Skeletal muscle cell (primary cell): ENCODE measurements at places on chromosomes 5 and 9.
A peak's percentile ranks its signal among the peaks of the same experiment; 100 is the strongest.

GRCh38 chr5:178996156-178996555 is 1.0 kb upstream of the GRM6 start:
- DNase-seq = no peak

DNA sequence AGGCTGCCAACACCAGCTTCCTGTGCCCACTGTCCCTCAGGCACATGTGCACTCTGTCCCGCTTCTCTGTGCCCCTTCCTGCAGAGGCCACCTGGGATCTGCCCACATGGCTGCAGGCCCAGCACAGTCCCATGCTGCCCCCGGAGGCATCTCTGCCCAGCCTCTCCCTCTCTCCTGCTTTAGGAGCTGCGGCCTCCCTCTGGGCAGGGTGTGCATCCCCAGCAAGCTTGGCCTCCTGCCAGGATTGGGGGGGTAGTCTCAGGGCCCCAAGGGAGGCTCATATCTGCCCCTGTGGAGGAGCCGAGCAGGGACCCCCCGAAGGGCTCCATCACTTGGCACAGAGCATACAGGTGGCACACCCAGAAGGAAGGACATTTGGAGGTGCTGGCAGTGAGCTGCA is 24.8 kb downstream of the FLT4 start:
- DNase-seq = no peak

- no peak for DNase-seq
Observed at GRCh38 chr5:36590513-36591286, 15.7 kb upstream of the SLC1A3 start.

DNA sequence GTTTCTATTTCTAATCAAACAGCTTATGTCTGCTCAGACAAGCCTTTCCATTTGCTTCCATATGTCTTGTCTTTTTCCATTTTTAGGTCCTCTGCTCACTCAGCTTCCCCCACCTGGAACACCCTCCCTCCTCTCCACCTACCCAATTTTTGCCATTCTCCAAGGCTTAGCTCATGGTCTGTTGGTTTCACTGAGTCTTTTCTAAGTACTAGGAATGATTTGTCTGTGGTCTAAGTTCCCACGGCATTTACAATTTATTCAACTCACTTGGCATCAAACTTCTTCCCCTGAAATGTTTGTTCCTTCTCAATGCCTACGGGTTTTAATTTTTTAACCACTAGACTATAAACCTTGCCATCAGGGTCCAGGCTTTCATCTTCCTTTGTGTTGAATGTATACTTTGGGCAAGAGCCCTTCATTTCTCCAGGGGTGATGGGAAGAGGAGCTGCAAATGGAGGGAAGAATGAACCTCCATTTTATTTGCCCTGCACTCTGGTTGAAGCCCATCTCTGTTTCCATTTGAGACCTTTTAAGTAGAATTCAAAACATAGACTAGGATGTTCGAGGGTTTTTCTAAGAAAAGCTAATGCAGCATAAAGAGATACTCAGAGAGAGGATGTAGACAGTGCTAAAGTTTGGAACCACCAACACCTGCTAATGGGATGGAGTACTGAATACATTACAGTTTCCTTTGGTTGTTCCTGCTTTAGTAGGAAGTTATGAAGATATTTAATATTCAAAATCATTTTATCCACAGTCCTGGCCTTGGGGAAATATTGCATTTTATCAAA is 104.0 kb downstream of the PTTG1 start:
- no peak for DNase-seq

GRCh38 chr5:151132963-151133362 is 24.6 kb downstream of the ANXA6 start:
- DNase-seq = no peak

GRCh38 chr5:6700685-6701355 is 12.4 kb upstream of the TENT4A start:
- no peak for DNase-seq

DNA sequence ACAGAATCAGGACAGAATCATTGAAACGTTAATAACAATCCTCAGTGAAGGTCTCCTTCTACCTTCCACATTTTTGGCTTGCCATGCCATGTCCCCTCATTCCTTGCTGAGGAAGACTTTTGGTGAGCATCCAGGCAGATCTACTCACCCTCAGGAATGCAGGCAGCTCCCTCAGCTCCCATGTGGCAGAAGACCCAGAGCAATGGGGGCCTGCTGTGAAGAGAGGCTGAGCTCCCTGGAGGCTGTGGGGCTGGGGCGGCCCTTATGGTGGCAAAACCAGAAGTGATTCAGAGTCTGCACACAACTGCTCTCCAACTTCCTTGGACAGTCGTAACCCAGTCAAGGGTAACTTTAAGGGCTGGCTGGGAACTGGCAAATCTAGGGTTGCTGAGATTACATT is 247.2 kb upstream of the EFNA5 start:
- no peak for DNase-seq

DNA sequence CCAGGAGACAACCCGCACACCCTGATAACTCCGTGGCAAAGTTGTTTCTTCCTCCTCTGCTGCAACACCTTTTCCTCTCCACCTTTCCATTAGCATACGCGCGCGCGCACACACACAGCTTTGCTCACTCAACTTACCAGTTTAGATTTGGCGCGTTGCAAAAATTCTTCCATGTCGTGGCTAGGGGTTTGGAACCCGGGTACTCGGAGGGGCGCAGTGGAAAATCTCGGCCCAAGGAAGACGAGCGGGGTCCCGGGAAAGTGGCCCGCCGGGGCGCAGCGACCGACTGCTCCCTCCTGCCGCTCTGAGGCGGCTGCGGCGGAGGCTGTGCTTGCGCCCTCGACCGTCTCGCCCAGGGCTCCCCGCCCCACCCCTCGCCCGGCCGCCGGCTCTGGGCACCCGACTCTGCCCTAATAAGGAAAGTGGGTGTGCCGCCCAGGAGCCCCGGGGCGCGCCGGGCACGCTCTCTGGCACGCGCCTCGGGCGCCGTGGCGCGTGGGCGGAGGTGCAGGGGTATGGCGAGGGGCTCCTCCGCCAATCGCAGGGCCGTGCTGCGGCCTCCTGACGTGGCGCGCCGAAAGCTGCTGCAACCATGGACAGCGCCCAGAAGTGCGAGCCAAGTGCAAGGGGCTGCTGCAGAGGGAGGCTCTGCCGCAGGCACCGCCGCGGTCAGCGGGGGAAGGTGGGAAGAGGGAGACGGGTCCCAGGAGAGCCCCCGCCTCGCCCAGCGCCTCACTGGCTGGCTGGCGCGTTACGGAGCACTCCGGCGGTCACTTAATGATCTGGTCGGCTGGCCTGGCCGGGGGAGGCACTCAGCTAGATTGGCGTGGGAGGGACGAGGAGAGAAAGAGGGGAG is at the start of gene PRUNE2:
Gene PRUNE2 (minus strand): TSS at position 324 of the 856 bp plus-strand sequence. CDS start 151 bp downstream, at position 173.
- peak; percentile 78 for DNase-seq

DNA sequence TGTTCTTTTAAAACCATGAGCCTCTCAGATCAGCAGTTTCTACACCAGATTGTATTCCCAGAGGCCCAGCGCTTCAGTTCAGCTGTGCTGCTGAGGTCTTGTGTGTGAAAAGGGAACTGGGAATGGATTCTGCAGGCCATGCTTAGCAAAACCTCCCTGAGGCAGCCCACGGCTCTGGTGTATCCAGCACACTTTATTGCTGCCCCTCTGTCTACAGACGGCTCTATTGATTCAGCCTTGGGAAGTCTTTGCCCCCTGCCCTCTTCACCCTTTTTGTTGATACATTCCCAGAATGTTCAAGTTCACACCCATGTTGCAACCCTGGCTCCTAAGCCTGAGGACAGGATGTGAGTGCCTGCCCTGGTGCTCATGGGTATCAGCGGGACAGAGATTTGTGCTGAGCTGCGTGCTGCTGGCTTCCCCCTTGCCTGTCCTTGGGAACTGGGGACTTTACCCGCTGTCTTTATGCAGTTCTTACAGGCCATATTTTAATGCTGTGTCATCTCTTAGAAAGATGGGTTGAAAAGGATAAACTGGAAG is 37.3 kb downstream of the ARHGAP26 start:
- no peak for DNase-seq

DNA sequence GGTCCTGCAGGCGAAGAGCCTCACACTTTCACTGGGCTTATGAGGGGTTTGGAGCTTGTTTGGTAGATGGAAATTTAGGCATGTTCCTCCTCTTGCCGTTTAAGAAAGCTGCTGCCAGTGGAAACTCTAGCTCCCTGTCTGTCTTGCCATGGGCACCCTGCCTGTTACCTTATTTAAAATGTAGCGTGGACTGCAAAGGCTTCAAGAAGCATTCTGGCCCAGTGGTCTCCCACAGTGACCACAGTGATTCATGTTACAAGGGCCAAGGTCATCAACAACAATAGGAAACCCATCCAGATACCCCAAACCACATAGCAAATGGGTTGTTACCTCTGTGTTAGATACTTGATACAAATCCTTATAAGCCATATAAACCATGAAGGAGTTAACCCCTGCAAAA is 96.6 kb downstream of the DPYSL3 start:
- no peak for DNase-seq

GRCh38 chr9:90300611-90301276 is 341.9 kb downstream of the DIRAS2 start:
- DNase-seq = no peak

- DNase-seq = no peak
Observed at GRCh38 chr5:143304836-143305475, 98.5 kb downstream of the NR3C1 start.

DNA sequence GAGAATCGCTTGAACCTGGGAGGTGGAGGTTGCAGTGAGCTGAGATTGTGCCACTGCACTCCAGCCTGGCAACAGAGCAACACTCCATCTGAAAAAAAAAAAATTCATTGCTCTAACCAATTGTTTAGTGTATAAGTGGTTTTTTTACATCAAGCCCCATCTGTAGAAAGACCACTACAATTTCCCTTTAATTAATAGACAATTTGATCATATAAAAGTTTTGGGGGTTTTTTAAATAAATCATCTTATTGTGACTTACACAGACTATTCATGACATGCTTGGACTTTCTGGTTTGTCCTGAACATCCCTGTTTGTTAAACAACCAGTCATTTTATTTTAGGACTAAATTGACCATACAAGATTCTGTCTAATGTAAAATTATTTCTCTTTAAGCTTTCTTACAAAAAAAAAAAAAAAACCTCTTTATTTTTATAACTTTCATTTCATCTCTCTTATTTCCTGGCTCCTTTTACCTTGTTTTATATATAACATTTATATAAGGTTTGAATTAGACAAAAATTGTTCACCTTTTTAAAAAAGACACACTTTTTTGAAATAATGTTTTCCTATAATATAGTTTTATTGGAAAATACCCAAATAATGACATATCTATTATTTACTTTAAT is 9.8 kb upstream of the FANCC start:
- DNase-seq = no peak

DNA sequence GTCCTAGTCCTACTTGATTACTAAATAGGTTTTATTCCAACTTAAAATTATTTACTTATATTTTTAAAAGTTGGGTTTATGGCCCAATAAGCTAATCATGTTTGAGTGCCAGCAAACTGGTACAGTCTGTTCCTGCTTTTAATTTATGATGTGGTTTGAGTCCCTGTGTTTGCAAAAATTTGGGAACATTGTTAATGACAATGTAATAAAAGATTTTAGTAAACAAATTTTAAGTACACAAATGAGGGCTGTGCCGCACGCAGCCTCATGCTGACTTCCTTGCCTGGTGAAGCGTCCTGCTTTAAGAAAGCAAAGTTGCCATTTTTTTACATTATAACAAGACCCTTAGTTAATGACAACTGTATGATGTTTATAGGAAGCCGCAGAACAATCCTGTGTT is 96.8 kb upstream of the MAP1B start:
- no peak for DNase-seq

GRCh38 chr5:143428738-143429420 is 25.4 kb upstream of the NR3C1 start:
- DNase-seq = no peak

GRCh38 chr9:114472765-114473446 is 32.4 kb downstream of the WHRN start:
- DNase-seq = no peak

DNA sequence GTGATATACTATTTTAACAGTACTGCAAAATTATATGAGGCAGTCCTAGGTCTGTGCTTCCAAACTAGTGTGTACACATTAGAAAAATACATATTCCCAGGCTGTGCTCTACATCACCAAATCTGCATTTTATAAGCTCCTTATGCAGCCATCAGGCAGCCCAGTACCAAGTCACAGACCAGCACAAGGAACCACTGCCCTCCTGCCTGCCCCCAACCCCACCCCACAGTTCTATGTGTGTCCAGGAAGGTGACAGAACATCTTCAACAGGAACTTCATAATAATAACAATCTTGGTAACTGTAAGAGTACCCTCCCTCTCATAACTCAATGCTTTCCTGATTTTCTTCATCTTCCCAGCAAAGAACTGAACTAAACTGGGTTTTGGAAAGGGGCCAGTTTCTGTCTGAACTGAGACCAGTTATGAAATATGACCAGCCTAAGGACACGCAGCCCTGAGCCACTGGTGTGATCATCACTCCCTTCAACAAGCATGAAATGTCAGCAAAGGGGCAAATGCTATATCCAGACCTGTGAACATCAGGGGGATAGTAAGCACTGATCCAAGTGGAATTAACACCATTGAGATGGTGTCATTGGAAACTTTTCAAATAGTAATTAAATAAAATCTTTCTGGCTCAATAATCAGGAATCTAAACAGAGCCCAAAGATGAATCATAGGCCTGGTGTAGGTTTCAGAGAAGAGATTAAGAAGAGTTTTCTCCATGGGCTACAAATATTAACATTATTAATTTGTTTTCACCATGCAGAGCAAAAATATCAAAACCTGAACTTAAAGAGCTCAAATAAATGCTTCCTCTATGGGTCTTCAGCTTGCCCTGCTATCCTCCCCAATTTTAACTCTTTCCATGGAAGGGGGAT is 82.1 kb downstream of the DPYSL3 start:
- DNase-seq = no peak

DNA sequence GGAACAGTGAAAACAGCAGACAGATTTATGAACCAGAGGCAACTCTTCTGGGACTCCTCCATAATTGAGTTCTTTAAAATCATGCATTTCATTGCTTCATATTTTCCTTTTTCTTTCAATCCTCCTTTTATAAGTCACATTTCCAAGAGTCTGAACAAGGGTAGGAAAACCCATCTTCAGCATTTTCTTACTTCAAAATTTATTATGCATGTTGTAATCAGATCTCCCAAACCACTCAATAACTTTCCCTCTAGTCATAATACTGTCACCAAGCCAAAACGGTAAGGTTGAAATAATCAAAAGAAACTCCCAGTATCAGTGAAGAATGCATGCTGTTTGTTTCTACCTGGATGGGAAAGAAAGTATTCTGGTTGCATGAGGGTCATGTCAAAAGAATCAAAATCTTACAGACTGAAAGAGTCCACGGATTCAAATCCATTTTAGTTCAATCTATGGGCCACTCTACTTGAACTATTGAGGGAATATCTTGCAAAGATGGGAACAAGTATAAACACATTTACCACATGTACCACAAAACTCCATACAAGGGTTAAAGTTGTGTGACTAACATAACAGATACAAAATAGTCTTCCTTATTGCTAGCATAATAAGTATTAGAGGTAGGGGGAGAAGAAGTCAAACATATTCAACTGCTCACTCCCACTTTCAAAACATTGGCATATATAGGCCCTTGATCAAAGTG is 797.3 kb downstream of the MAT2B start:
- DNase-seq = peak; percentile 24

DNA sequence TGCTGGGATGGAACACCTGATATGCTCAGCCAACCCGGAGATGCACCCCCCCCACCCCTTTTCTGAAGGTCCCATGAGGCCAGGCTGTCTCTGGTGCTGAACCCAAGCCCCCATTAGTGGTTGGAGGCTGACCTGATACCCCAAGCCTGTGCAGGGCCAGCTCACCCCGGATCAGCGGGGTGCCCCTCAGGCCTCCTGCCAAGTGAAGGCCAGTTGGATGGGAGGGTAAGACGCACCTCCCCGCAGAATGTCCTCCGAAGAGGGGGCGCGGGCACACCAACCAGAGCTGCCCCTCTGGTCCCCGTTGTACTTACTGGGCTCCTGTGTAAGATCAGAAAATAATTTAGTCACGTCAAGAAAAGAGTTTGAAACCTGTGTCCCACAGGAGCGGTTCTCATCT is 76.8 kb upstream of the OTULINL start:
- no peak for DNase-seq
